Neural progenitor cell (in vitro differentiated cells): ENCODE measurements at places on chromosomes 16 and 17. TPM values are rescaled to one million over a fixed set of nuclear protein-coding genes. Genes with fewer than 3 reads are reported as not detected.
A peak's percentile ranks its signal among the peaks of the same experiment; 100 is the strongest.

- no peak overlapping the region for H3K27ac ChIP-seq
- H3K4me1 ChIP-seq, result peaks cover 34% of the 10 kb centered on the region
- no peaks in the 10 kb centered on the region for H3K36me3 ChIP-seq
- H3K27me3 ChIP-seq, result peaks cover 54% of the 10 kb centered on the region
These were observed 1.8 kb upstream of the ACTG1 start for GRCh38 chr17:81514489-81514738.

- H3K27me3 ChIP-seq, result peaks cover 23% of the 10 kb centered on the region
- H3K4me1 ChIP-seq, result peaks cover 70% of the 10 kb centered on the region
- no peak overlapping the region for H3K4me3 ChIP-seq
- peak; percentile 29 for DNase-seq
These were observed 21.9 kb downstream of the SRCIN1 start for GRCh38 chr17:38583828-38584349.

DNA sequence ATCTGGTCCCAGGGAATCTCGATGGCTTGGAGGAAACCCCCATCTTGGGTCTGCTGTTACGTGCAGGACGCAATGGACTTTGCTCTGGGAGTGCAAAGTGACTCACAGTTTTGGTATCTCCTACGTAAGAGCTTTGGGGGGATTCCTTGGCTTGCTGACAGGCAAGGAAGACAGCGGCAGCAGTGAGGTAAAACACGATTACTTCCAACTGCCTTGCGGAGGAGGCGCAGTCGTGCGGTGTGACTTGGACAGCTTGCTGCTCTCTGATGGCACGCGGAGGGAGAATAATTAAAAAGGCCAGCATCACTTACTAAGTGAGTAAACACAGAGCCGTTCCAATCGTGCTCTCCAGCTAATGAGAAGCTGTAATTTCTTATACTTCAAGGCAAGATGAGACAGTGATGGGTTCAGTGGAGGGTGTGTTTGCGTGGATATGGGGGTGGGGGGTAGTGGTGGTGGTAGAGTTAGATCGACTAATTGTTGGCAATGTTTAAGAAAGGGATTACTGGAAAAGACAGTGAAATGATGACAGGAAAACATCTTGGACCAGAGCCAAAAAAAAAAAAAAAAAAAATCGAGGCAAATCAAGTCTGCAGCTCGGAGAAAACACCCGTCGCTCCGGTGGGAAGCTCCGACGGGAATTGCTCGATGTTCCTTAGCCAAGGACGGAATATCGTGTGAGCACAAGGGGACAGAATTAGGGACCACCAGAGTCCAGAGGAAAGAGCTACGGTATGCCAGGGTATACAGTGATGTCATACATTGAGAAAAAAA, 184.8 kb upstream of the ZFHX3 start:
- H3K4me1 ChIP-seq, result no peaks in the 10 kb centered on the region
- DNase-seq, result no peak
- H3K27ac ChIP-seq, result no peak overlapping the region
- H3K27me3 ChIP-seq, result no peaks in the 10 kb centered on the region

- H3K4me3 ChIP-seq, result no peak overlapping the region
- no peaks in the 10 kb centered on the region for H3K36me3 ChIP-seq
- no peak for DNase-seq
- no peaks in the 10 kb centered on the region for H3K27me3 ChIP-seq
- H3K4me1 ChIP-seq, result no peaks in the 10 kb centered on the region
These were observed 23.0 kb downstream of the IL21R start for GRCh38 chr16:27424772-27425498.

GRCh38 chr17:78715876-78716275, 66.2 kb downstream of the CYTH1 start:
- peaks cover 25% of the 10 kb centered on the region for H3K4me1 ChIP-seq
- H3K36me3 ChIP-seq, result no peaks in the 10 kb centered on the region
- no peak overlapping the region for H3K4me3 ChIP-seq
- H3K27ac ChIP-seq, result no peak overlapping the region
- no peaks in the 10 kb centered on the region for H3K27me3 ChIP-seq

DNA sequence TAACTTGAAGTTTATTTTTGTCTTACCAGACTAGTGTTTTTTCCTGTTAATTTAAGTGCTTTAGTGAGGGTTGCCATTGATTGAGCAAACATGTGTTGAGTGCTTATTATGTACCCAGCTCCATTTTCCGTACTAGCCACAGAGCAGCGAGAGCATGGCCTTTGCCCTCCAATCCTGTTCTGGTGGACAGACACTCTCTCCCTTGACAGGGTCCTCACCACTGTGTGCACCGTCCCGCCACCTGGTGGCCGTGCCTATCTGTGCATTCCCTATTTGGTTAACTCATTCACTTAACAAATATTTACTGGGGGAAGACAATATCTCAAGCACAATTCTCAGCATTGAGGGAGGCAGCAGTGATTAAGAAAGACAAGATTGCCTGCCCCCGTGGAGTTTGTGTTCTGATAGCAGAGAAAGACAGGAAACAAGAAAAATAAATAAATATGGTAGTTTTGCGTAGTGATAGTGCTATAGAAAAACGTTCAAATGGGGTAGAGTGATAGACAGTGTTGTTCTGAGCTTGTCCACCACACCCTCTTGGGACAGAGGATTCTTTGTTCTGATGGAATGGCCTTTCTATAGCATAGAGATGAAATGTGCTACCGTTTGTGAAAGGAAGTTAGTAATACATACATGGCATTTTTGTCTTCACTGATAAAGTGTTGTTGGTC, 13.0 kb downstream of the CDH13 start:
- H3K4me3 ChIP-seq, result no peak overlapping the region
- no peaks in the 10 kb centered on the region for H3K36me3 ChIP-seq
- peak; percentile 82 for DNase-seq
- H3K27me3 ChIP-seq, result no peaks in the 10 kb centered on the region
- no peak overlapping the region for H3K27ac ChIP-seq

GRCh38 chr17:29585080-29585751, 4.2 kb downstream of the GIT1 start:
- peaks cover 38% of the 10 kb centered on the region for H3K4me1 ChIP-seq
- no peak overlapping the region for H3K27ac ChIP-seq
- no peak overlapping the region for H3K4me3 ChIP-seq
- no peak for DNase-seq
- no peaks in the 10 kb centered on the region for H3K27me3 ChIP-seq

GRCh38 chr16:56346131-56346890, 79.0 kb downstream of the AMFR start:
- no peaks in the 10 kb centered on the region for H3K4me1 ChIP-seq
- DNase-seq, result no peak
- no peaks in the 10 kb centered on the region for H3K27me3 ChIP-seq
- H3K4me3 ChIP-seq, result no peak overlapping the region

- H3K4me1 ChIP-seq, result no peaks in the 10 kb centered on the region
- H3K4me3 ChIP-seq, result no peak overlapping the region
- H3K27ac ChIP-seq, result no peak overlapping the region
- H3K27me3 ChIP-seq, result peaks cover 51% of the 10 kb centered on the region
These were observed 163.2 kb upstream of the FOXF1 start for GRCh38 chr16:86347090-86347489.

GRCh38 chr16:57539072-57539796, 2.9 kb upstream of the CCDC102A start:
- H3K27ac ChIP-seq, result no peak overlapping the region
- H3K27me3 ChIP-seq, result no peaks in the 10 kb centered on the region
- H3K4me1 ChIP-seq, result peaks cover 9% of the 10 kb centered on the region
- DNase-seq, result no peak
- no peaks in the 10 kb centered on the region for H3K36me3 ChIP-seq

- H3K4me1 ChIP-seq, result peaks cover 4% of the 10 kb centered on the region
- H3K4me3 ChIP-seq, result no peak overlapping the region
- no peaks in the 10 kb centered on the region for H3K27me3 ChIP-seq
- no peaks in the 10 kb centered on the region for H3K36me3 ChIP-seq
- H3K27ac ChIP-seq, result no peak overlapping the region
- DNase-seq, result no peak
These were observed 245.0 kb upstream of the IRX5 start for GRCh38 chr16:54685682-54686081.

- no peaks in the 10 kb centered on the region for H3K4me1 ChIP-seq
- H3K36me3 ChIP-seq, result peaks cover 25% of the 10 kb centered on the region
- no peak overlapping the region for H3K4me3 ChIP-seq
- DNase-seq, result peak; percentile 63
- H3K27me3 ChIP-seq, result no peaks in the 10 kb centered on the region
- H3K27ac ChIP-seq, result no peak overlapping the region
These were observed 21.2 kb downstream of the SMG6 start for GRCh38 chr17:2282297-2282873.

- DNase-seq, result no peak
- no peak overlapping the region for H3K27ac ChIP-seq
- peaks cover 11% of the 10 kb centered on the region for H3K27me3 ChIP-seq
- no peak overlapping the region for H3K4me3 ChIP-seq
- no peaks in the 10 kb centered on the region for H3K4me1 ChIP-seq
These were observed 344.5 kb upstream of the EEF2KMT start for GRCh38 chr16:5442054-5442453.

GRCh38 chr16:81567987-81568748, 123.6 kb downstream of the CMIP start:
- H3K36me3 ChIP-seq, result no peaks in the 10 kb centered on the region
- H3K4me3 ChIP-seq, result no peak overlapping the region
- H3K27me3 ChIP-seq, result no peaks in the 10 kb centered on the region
- H3K27ac ChIP-seq, result no peak overlapping the region
- H3K4me1 ChIP-seq, result peaks cover 3% of the 10 kb centered on the region

DNA sequence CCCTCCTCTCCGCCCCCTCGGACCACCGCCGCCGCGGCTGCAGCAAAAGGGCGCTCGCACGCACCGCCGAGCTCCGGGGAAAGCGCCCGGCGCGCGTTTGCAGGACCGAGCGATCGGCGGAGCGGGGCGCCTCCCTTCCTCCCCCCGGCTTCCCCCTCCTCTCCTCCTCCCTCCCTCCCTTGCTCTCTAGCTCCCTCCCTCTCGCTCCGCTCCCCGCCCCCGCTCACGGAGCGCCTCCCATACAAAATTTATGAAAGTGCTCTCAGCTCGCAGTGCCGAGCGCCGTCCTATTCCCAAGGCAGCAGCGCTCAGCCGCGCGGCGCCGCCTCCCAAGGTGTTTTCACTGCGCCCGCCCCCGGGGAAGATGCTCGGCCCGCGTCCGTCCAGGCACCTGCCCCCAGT, at the start of gene RTN4RL1:
Gene RTN4RL1 (minus strand): TSS at position 115 of the 402 bp plus-strand sequence. CDS start 469 bp downstream, outside the sequence.
- H3K4me1 ChIP-seq, result peaks cover 22% of the 10 kb centered on the region
- H3K4me3 ChIP-seq, result peak within 1 kb of the TSS; percentile 62
- no peaks in the 10 kb centered on the region for H3K36me3 ChIP-seq
- peaks cover 96% of the 10 kb centered on the region for H3K27me3 ChIP-seq

GRCh38 chr17:36641331-36641876, 40.0 kb downstream of the MRM1 start:
- H3K4me1 ChIP-seq, result peaks cover 16% of the 10 kb centered on the region
- H3K27ac ChIP-seq, result no peak overlapping the region
- peak; percentile 58 for DNase-seq
- peak overlapping the region; percentile 59 for H3K4me3 ChIP-seq

GRCh38 chr17:63293323-63294075, 152.6 kb downstream of the CYB561 start:
- H3K27ac ChIP-seq, result no peak overlapping the region
- H3K4me3 ChIP-seq, result no peak overlapping the region
- no peak for DNase-seq
- no peaks in the 10 kb centered on the region for H3K36me3 ChIP-seq
- H3K27me3 ChIP-seq, result no peaks in the 10 kb centered on the region

DNA sequence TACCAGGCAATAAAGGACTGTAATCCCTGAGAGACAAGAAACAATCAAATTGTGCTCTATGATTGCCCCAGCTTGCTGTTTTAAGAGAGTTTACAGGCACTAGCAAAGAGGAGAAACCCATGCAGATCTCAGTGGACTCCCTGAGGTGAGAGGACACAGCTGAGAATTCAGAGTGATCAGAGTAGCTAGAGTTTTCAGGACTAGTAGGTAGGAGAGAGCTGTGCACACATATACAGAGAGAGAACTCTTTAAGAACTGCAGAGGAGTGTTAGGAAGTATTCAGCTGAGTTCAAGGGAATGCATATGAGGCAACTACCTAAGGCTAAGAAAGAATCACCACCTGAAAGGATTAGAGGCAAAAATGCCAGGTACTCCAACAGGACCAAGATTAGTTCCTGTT, 904.8 kb downstream of the CDH8 start:
- H3K4me3 ChIP-seq, result no peak overlapping the region
- no peak overlapping the region for H3K27ac ChIP-seq
- no peak for DNase-seq

Gene HEATR9
- not detected in 2 replicates for total RNA-seq

Gene MRM3
- 22.3 and 26.1 TPM in 2 replicates for total RNA-seq

Gene SLFN13
- 0.31 and 0.88 TPM in 2 replicates for total RNA-seq

Gene MAP2K4
- total RNA-seq, result 57.0 and 61.9 TPM in 2 replicates

Gene NLRP1
- 29.3 and 88.3 TPM in 2 replicates for total RNA-seq

Gene RASD1
- total RNA-seq, result 0.88 and 2.8 TPM in 2 replicates

Gene TERB1
- total RNA-seq, result not detected in 2 replicates

Gene HS3ST3B1
- 21.2 and 21.5 TPM in 2 replicates for total RNA-seq
